ENCODE measurements at places on chromosomes 4 and X.

DNA sequence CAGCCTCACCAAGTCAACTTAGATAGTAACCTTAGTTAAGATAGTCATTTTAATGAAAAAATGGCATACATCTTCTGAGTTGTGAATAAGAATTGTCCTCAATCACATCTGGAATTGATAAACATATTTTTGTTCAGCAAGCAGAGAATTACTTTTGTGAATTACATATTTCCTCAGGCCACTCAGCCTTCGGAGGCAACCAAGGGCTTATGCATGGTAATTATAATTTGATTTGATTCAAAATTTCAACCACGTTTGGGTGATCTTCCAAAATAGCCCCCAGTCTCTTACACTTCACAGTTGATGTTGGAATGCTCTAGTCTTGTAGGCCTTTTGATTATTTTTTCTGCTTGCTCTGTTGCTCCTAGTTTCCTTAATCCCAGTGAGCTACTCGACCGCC, 63.4 kb downstream of the GALNTL6 start:
- no peak for DNase-seq

DNA sequence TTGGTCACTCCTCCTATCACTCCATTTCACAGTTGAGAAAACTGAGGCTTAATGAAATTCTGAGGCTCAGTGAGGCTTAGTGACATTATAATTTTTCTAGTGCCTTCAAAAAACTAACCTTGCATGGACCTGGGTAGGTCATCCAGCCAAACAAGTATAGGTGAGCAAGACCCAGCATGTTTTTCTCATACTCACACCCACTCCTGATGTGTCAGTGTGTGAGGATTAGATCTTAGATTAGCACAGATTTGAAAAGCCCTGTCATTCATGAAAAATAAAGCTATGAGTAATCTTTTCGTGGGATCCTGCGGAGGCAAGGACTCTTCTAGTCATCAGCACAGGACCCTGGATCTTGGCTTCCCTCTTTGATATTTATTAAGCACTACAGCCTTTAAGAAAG, 146.7 kb downstream of the CHIC2 start:
- no peak for DNase-seq

DNA sequence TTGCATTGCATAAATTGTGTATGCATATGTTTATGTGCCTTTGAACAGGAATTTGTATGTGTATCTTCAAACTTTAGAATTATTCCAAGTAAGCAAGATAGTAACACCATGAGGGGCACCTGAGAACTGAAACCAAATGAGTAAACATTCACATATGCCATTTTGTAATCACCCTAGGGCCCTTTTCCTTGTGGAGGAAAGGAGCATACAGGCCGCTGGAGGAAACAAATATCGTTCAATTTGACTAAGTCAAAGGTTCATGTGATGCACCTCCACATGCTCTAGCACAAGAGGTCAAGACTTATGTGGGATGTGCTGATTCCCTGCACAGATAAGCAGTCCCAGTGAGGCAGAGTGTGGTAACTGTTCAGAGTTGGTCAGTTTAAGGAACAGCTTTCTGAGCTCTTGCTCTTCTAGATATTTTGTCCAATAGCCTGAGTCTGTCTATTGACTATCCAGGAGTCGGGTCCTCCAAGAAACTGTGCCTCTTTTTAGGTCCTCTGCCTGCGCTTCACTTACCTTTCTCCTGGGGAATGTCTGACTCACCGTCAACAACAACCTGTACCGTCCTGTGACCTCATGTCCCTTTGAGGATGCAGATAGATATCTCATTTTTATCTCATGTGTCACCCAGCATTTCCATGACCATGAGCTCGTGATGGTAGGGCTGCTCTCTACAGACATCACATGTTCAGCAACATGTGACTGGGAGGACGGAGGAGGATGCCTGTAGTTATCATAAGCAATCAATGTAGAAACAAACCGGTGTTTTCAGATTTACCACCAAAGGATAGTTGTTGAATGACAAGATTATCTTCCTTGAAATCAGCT, 196.9 kb downstream of the NWD2 start:
- no peak for DNase-seq

GRCh38 chrX:34365471-34365870, 233.4 kb upstream of the FAM47A start:
- no peak for DNase-seq

- DNase-seq = no peak
These were observed 191.0 kb downstream of the SLC7A11 start for GRCh38 chr4:138051157-138051556.

DNA sequence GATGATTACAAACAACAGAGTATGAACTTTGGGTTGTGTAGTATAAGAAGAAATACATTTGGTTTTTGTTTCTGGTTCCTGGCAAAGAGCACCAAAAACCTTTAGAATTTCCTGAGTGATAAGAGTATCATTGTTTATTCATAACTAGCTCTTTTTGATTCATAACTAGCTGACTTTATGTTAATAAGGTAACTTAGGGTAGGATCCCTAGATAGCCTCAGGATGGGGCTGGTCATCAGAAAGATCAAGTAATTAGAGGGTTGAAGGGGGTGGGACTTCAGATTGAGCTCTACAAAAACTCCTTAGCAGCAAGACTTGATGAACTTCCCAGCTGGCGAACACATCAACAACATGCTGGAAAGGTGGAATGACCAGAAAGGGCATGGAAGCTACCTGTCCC, 166.5 kb downstream of the SCFD2 start:
- DNase-seq = no peak

DNA sequence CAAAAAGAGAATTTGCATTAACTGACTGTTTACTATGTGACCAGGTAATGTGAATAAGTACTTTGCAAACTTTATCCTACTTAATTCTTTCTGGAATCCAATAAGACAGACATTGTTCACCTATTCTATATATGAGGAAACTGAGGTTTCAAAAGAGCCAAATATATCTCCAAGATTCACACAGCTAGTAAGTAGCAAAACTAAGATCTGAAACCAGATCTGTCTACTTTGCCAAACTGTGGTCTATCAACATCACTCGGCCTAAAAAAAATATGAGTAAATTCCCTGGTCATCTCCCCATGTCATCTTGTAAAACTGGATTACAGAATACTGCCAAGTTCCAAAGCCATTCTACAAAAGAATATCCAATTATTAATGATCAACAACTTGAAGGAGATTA, 52.8 kb downstream of the ANAPC10 start:
- DNase-seq = no peak

DNA sequence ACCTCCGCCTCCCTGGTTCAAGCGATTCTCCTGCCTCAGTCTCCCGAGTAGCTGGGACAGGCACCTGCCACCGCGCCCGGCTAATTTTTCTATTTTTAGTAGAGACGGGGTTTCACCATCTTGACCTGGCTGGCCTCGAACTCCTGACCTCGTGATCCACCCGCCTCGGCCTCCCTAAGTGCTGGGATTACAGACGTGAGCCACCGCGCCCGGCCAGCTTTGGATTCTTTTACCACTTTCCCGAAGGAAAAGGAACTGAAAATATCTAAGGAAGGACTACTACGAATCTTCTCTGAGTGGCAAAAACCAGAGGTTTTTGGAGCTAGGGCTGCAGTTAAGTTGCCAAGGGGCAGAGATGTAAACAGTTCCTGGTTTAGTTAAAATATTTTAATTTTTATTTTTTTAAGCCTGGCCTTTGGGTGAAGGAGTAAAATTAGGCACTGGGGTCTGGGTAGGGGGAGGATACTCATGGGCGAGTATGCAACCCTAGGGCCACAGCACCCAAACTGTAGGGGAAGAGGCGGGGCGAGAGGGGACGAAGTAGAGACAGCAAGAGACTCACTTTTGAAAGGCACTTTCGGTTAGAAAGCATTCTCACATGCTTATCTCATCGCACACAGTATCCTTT, 525 bp upstream of the CISD2 start:
- no peak for DNase-seq

DNA sequence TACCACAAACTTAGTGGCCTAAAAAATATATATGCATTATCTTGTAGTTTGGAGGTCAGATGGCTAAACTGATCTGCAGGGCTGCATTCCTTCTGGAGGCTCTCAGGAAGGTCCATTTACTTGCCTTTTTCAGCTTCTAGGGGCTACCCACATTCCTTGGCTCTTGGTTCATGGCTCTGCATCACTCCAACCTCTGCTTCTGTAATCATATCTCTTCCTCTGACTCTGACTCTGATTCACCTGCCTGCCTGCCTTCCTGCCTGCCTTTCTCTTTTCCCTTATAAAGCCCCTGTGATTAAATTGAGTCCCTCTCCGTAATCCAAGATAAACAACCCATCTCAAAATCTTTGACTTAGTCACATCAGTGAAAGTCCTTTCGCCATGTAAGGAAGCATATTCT, 25.0 kb upstream of the FRMPD4 start:
- DNase-seq = no peak

- no peak for DNase-seq
These were observed 246.2 kb downstream of the SCFD2 start for GRCh38 chr4:53119680-53120079.

GRCh38 chrX:67500617-67501016, 43.2 kb upstream of the AR start:
- no peak for DNase-seq

GRCh38 chr4:121541696-121542095, 155.1 kb downstream of the ANXA5 start:
- DNase-seq = no peak

DNA sequence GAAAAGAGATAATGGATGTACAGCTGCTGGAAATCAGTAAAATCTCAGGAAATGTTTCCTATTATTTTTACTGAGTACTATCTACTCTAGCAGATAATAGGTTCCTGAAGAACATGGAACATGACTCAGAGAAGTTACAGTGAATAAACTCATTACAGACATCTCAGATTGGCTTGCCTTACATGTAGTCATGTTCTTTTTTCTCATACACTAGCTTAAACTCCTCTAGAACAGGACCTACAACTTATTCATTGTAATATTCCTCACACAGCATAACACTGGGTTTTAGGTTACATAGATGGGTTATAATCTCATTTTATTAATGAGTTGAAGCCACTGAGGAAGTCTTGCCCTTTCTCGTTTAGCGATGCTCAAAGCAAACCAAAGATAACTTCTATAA, 86.9 kb upstream of the BMP2K start:
- DNase-seq = no peak

DNA sequence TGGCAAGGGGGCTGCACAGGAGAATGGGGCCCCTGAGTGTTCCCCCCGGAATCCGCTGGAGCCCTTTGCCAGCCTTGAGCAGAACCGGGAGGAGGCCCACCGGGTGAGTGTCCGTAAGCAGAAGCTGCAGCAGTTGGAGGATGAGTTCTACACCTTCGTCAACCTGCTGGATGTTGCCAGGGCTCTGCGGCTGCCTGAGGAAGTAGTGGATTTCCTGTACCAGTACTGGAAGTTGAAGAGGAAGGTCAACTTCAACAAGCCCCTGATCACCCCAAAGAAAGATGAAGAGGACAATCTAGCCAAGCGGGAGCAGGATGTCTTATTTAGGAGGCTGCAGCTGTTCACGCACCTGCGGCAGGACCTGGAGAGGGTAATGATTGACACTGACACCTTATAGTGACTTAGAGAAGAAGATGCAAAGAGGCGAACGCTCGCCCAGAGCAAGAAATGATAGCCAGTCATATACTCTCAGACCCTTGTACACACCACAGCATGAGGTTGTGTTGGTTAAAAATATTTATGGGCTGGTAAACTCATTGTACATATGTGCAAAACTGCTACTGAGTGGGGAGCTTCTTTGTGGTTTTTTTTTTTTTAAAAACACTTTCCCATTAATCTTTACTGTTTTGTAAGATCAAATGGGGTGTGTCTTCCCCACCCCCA, 52.5 kb downstream of the JADE1 start:
- DNase-seq = no peak

- DNase-seq = no peak
These were observed 945.5 kb upstream of the PCDH10 start for GRCh38 chr4:132203618-132204017.

GRCh38 chr4:32560306-32560705, 1840.1 kb downstream of the PCDH7 start:
- DNase-seq = no peak

DNA sequence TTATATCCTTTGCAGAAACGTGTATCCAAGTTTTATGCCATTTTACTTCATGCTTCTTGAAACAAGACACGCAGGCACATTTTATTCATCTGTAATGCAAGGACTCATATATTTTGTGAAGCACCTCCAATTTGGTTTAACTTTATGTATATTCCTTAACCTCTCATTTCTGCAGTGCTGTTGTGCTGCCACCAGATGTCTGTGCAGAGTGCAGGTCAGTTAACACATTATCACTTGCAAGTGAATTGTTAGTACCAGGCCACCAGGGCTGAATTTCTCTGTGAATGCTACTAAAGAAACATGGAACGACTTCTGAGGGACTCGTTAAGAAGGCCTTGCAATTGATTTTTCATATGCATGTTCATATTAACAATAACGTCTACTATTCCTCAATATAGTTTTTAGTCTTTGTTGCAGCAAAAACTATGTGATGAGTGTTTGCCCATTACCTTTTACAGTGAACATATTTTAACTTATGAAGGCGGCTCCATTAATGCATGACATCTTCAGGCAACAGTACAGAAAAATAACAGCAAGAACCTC, 770.3 kb downstream of the NLGN4X start:
- no peak for DNase-seq

- no peak for DNase-seq
These were observed 112.8 kb downstream of the KDR start for GRCh38 chr4:55012363-55013230.

DNA sequence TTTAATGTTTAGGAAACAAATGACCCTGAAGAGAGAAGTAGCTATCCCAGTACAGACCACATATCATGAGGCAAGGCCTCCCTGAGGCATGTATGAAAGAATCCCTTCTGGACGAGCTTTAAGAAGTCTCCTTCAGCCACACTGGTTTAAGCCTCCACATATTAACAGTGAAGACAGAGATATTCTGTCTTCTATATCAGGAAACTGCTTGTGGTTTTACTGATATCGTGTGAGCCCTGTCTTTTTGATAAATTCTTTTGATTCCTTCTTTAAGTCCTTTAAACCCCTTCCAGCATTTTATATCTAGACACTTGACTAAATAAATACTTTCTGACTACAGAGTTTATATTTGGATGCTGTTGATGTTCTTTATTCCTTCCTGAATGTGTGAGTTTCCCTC, 45.9 kb upstream of the GPC4 start:
- DNase-seq = no peak

DNA sequence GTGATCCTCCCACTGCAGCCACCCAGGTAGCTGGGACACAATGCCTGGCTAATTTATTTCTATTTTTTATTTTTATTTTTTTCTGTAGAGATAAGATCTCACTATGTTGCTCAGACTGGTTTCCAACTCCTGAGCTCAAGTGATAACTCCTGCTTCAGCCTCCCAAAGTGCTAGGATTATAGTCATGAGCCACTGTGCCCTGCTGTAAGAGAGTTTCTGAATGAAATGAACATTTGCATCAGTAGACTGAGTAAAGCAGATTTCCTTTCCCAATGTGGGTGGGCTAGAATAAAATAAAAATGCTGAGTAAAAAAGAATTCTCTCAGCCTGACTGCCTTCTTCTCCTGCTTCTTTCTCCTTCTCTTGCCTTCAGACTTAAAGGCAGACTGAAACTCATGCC, 555.4 kb upstream of the PITX2 start:
- DNase-seq = no peak

GRCh38 chr4:25966171-25966570, 52.2 kb downstream of the SMIM20 start:
- DNase-seq = no peak

- DNase-seq = no peak
These were observed 169.8 kb downstream of the CLCN4 start for GRCh38 chrX:10326578-10326977.

Data from NCI-H1417 treated with DMSO at 0.1 percent for 48 hours (cell line).